NCI-H1105 (cell line): ENCODE measurements at places on chromosomes 6 and 20.

DNA sequence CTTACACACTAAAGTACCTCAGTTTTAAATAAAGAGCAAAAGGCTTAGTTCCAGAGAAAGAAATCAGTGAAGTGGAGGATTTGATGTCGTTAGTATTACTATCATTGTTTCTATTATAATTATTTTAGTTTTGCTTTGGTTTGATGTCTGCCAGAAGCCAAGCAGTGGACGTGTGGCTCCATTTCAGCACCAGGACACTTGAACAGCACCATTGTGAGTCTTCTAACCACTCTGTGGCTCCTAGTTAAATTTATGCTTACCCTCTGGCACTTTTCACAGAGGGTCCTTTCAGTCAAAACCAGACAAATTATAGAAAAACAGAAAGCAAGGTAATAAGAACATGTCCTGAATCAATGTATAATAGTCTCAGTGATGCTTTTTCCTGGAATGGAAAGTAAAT is 3.4 kb downstream of the COL9A1 start:
- no peak for DNase-seq

DNA sequence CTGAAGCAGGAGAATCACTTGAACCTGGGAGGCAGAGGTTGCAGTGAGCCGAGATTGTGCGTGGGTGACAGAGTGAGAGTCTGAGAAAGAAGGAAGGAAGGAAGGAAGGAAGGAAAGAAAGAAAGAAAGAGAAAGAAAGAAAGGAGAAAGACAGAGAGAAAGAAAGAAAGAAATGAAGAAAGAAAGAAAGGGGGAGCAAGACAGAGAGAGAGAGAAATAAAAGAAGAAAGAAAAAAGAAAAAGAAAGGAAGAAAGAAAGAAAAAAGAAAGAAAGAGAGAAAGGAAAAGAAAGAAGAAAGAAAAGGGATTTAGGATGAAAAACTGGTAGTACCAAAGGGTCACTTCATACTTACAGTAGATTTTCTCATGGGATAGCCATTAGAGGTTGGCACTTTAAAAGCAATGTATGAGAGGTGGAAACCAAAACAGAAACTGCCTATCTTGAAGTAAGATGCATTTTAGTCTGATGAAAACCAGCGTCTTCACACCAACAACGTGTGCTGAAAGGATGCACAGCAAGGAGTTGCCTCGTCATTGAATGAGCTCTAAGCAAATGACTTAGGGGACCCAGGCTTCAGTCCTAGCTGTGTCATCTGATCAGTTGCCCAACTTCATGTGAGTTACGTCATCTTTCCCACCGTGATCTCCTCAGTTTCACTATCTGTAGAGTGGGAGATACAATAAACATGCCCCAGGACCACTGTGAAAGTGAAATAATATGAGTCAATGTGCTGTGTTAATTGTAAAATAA is 133.9 kb upstream of the NEDD9 start:
- no peak for DNase-seq

DNA sequence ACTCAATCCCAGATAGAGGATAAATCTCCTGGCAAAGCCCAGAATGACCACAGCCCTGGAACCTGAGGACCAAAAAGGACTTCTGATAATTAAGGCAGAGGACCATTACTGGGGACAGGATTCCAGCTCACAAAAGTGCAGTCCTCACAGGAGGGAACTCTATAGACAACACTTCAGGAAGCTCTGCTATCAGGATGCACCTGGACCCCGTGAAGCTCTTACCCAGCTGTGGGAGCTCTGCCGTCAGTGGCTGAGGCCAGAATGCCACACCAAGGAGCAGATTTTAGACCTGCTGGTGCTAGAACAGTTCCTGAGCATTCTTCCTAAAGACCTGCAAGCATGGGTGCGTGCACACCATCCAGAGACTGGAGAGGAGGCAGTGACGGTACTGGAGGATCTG is 992 bp downstream of the ZSCAN16 start:
- no peak for DNase-seq

DNA sequence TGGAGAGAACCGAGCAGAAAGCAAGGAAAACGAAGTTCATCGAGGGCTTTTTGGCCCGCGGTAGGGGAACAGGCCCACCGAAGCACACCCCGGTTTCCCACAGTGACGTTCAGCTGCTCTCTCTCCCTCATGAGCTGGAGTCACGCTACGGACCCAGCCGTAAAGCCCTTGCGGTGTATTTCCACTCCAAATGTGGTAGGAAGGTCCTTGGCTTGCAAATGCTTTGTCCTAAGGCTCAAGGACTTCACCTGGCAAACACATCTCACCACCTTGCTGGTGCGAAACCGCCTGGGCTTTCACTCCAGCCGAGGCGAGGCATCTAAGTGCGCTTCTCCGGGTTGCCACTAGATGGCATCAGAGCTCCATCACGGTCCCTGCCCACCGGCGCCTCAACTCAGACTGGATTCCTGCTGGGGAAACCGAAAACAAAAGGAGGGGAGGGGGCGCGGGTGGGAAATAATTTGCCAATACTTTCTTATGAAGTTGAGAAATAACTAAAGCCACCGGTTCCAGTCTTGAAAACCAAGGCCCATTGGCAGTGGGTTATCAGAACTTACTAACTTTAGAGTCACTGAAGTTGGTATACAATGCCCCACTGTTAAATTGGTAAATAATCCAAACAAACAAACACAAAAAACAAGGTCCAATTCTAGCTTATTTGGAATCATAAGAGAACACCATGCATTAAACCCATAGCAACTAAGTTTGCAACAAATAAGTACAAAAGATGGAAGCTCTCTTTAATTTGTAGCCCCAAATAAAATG is 13.4 kb upstream of the FOXC1 start:
- DNase-seq, result peak; percentile 62

GRCh38 chr6:50724381-50725124 is 11.2 kb downstream of the TFAP2D start:
- DNase-seq, result peak; percentile 55

DNA sequence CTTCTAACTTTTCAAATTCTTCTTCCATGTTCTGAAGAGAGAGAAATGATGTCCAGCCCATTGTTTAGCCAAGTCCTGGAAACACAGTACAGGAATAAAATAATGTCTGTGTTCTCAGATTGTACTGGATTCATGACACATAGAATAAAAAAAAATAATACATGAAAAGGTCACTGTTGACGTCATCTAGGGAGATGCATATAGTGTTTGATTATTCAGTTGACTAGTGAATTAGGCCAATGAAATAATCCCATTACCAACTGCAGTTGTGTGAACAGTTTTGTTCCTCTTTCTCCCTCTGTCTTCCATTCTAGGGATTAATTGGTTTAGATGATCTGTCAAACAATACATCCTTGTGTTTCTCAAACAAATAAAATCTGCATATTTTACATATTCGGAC is 222.8 kb downstream of the ALDH8A1 start:
- DNase-seq, result no peak

DNA sequence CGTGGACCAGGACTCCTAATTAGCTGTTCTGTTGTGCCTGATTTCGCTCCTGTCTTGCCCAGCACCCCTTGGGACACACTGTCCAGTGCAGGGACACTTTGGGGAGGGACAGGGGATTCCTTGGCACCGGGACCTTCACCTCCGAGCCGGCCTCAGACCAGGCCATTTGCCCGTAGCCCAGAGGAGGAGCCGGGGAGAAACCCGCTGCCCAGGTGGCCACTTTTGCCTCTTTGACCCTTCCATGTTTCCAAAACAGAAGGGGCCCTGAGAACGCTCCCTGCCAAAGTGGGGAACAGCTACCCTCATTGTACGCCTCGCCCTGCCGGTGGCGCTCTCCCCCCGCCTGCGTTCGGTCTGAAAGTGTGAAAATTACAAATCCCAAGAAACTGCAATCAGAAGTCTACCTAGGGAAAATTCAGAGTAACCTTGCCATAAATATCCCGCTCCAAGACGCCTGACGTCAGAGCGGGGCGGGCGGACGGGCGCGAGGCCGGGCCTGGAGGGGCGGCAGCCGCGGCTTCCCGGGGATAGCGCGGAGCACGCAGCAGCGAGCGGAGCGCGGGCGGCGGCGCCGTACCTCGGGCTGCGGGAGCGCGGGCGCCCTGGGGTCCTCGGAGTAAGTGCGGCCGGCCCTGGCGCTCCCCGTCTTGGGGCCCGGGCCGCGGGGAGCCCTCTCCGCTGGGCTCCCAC is at the start of gene DAAM2:
Gene DAAM2, plus strand, starts transcription at position 527 of the 690 bp plus-strand sequence. CDS start 63,927 bp downstream, outside the sequence.
- peak; percentile 29 for DNase-seq

GRCh38 chr6:31901415-31901952 is 402 bp downstream of the ZBTB12 start:
- peak; percentile 42 for DNase-seq

DNA sequence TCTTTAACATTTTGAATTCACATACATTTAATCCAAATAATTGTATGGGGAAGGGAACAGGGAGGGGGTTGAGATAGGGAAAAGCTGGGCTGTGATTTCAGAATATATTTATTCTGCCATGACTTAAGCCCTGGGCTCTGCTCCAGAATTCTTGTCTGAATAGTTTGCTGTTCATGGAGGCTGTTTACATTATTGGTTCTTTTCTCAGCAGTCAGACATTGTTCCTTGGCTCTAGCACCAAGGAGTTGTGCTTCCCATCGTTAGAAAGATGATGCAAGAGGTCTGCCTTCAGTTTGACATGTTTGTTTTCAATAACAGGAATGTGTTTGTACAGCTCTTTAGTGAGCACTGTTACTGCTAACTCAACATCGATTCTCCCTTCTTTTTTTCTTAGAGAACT is 198.8 kb upstream of the CDYL start:
- DNase-seq, result no peak

- DNase-seq, result no peak
Measured at GRCh38 chr6:130313206-130313605, 52.6 kb upstream of the TMEM200A start.

DNA sequence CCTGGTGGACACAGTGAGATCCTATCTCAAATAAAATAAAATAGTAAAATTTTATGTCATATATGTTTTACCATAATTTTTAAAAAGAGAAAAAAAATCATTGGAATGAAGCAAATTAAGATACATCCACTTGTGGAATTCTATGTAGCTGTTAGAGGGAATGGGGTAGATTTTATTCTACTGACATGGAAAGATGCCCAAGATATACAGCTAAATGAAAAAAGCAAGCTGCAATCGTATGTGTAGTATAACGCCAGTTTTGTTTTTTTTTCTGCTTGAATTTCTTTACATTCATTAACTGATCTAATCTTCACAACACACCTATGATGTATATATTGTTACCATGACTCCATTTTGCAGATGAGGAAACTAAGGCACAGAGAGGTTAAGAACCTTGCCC is 23.4 kb upstream of the RANBP9 start:
- no peak for DNase-seq

- DNase-seq, result no peak
Measured at GRCh38 chr6:17602888-17603287, 2.8 kb downstream of the FAM8A1 start.

DNA sequence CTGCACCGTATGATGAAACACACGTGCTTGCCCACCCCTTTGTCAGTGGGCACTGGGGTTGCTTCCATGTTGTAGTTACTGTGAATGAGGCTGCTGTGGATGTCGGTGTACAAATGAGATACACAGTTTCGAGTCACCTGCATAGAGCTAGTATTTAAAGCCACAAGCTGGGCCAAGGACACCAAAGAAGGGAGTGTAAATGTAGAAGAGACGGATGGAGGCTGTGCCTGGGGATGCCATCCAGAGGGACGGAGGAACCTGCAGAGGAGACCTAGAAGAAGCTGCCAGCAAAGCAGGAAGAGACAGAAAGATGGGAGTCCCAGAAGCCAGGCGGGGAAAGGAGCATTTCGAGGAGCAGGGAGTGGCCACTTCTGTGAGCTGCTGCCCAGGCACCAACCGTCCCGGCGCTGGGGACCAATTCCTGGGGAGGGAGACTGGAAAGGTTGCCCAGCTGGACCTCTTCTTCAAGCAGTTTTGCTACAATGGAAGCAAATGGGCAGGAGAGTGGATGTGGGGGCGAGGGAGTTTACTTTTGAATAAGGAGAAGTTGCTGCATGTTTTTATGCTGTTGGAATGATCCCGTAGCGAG is 339.3 kb downstream of the ZFAND3 start:
- no peak for DNase-seq

DNA sequence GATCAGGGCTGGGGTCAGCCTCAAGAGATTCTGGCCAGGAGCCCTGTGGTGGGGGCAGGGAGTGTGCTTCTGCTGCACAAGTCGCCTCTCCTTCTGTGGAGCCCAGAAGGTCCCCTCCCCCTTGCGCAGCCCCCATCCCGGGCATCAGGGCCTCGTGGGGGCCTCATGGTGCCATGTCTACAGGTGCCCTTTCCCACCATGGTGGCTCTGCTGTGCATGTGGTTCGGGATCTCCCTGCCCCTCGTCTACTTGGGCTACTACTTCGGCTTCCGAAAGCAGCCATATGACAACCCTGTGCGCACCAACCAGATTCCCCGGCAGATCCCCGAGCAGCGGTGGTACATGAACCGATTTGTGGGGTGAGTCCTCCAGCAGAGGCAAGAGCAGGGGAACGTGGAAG is 48.1 kb downstream of the TM9SF4 start:
- DNase-seq, result no peak

- DNase-seq, result peak; percentile 66
Measured at GRCh38 chr6:134063966-134064445, 11.6 kb upstream of the SLC2A12 start.

DNA sequence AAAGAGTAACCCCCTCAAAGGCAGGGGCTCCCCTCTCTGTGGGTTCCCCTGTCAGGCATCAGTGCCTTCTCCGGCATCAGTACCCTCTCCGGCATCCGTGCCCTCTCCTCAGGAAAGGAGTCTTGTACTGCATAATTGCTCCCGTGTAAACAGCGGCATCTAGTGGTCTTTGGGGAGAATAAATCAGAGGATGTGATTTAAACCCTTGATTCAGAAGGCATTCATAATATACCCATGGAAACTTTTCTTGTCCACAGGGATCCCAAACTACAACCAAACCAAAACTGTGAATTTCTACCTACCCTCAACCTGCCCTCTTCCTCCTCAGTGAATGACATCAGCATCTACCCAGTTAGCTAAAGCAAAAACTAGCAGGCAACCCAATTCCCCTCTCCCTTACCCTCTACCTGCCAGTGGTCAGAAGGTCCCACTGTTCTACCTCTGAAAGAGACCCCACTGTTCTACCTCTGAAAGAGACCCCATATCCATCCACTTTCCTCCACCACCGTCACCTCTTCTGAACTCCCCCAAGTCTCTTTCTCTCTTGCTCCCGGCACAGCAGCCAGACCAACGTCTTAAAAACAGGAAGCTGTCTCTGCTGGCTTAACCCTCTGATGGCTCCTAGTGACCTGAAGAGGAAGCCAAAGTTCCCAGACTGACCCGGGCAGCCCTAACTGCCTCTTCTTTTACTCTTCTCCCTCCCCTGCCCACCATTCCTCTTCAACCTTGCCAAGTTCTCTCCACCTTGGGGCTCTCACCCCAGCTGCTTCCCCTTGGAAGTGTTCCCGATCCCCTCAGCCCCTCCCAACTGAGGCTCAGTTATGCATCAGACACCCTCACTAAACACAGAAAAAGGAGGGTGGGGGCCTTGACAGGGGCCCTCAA is 27.2 kb downstream of the UBE2V1 start:
- peak; percentile 49 for DNase-seq

GRCh38 chr6:115954740-115955139 is 106.0 kb downstream of the FRK start:
- DNase-seq, result no peak
